Activated T-helper 17 cell treated with anti-CD3 and anti-CD28 coated beads, Interleukin-2, amount 50 U/mL, for 72 hours (primary cell): ENCODE measurements at places on chromosomes 4 and X.
A peak's percentile ranks its signal among the peaks of the same experiment; 100 is the strongest.

DNA sequence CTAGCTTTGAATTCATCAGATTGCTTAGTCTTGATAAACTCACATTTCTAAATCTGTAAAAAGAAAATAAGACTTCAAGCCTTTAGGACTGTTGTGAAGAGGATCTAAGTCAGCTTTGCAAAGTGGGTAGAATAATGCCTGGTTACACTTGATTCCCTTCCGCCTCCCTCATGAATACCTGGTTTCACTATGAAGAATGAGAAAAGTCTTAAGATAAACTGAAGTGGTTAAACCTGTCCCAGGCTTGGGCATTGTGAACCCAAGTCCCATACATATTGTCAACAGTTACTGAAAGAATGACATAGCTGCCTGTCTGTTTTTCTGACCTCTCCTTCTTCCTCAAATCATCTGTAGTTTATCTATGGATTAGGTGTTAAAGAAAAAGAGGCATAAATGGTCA is 16.7 kb upstream of the GBA3 start:
- no peak for ATAC-seq

- ATAC-seq = no peak
Observed at GRCh38 chrX:83588409-83588808, 80.3 kb downstream of the POU3F4 start.

DNA sequence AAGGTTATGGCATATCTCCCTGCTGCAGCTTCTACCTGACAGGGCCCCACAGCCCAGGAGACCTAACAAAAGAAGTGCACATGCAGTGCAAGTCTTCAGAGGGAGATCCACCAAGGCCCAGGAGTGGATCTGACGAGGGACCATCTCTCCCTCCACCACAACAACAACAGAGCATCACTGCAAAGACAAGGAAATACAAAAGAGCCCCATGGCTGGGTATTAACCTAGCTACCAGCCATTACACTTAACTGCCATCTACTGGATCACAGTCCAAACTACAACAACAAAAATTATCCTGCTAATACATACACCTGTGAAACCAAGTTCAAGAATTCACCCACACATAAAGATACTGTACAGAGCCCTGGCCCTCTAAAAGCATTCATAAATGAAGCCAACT is 280.2 kb upstream of the SLC7A11 start:
- no peak for ATAC-seq

DNA sequence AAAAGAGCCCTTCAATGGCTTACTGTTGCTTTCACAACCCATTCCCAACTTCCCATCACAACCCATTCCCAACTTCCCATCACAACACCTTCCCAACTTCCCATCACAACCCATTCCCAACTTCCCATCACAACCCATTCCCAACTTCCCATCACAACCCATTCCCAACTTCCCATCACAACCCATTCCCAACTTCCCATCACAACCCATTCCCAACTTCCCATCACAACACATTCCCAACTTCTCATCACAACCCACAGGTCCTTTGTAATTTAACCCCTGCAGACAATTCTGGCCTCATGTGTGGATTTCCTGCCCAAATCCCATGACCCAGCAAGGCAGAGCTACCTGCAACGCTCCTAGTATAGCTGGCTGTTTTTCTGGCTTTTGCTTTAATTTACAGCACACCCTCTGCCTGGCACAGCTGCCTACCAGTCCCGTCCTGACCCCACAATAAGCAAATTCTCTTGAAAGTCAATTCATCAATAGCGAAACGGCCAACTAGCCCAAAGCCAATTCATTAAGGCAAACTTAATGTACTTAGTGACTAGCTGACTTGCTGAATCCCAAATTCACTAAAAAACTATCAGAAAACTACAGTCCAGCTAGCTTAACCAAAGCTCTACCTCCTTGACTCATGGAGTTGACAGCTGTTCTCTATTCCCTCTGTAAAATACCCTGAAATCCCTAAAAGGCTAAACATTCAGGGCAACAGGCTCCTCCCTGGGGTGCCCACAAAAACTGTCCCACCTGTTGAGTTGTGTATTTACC is 75.6 kb downstream of the AFAP1 start:
- ATAC-seq = peak; percentile 60

GRCh38 chrX:292900-293897 is 12.0 kb downstream of the PLCXD1 start:
- ATAC-seq = no peak

- ATAC-seq = peak; percentile 19
Observed at GRCh38 chr4:101211146-101211553, 136.2 kb downstream of the PPP3CA start.

DNA sequence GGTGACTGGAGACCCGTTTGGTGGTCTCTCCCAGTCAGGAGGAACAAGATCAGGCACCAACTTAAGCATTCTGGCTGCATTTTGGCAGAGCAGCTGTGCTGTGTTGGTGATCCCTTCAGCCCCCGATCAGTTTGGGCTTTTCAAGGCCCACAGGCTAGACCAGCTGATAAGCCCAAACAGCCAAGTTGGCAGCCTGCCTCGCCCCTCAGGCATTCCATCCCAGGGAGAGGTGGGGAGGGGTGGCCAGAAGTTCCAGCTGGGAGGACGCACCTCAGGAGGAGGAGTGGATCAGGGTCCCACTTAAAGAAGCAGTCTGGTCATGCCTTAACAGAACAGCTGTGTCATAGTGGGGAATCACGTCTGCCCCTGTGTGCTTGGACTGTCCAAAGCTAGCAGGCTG is 105.8 kb downstream of the CHIC1 start:
- no peak for ATAC-seq

- no peak for ATAC-seq
Observed at GRCh38 chr4:69104719-69105275, 8.5 kb downstream of the UGT2B7 start.
